ENCODE measurements at places on chromosomes 11 and 22.

GRCh38 chr11:60834742-60835533, 7.0 kb upstream of the CCDC86 start:
- no peak for DNase-seq

- no peak for DNase-seq
Observed at GRCh38 chr11:74434528-74434927, 32.8 kb downstream of the KCNE3 start.

- no peak for DNase-seq
Observed at GRCh38 chr11:33248416-33248971, 8.7 kb upstream of the HIPK3 start.

GRCh38 chr11:129267716-129268115, 75.6 kb upstream of the ARHGAP32 start:
- DNase-seq = no peak

DNA sequence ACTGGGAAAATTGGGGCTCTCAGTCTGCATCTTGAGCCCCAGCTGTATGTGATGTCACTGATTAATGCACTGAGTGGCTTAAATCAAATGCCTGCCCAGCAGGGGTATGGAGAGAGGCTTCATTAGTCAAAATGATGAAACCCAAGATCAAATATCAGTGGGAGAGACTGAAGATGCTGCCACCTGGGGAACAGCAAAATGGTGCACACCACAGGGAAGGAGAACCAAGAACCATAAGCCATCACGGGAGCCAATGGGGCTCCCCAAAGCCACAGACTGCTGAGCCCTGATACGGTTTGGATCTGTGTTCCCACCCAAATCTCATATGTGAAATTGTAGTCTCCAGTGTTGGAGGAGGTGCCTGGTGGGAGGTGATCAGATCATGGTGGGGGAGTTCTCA, 85.6 kb downstream of the CTTN start:
- DNase-seq = no peak

- no peak for DNase-seq
Observed at GRCh38 chr22:30204015-30204741, 42.4 kb downstream of the LIF start.

DNA sequence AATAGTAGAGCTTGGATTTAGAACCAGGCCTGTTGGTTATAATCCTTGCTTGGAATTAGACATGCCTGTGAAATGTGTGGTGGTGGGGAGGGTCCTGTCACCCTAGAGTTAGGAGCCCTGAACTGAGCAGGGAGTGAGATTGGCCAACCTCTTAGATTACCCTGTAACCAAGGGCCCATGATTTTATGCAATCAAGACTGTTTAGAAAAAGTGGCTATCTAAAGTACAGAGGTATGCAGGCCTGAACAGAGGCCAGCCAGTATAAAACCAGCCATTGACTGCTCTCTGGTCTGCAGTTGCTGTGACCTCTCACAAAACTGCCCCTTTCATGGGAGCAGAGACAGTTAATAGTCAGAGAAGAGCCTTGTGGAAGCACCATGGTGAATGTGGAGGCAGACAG, 36.2 kb downstream of the SERPINH1 start:
- DNase-seq = no peak

GRCh38 chr11:131455843-131456704, 85.7 kb downstream of the NTM start:
- DNase-seq = no peak

DNA sequence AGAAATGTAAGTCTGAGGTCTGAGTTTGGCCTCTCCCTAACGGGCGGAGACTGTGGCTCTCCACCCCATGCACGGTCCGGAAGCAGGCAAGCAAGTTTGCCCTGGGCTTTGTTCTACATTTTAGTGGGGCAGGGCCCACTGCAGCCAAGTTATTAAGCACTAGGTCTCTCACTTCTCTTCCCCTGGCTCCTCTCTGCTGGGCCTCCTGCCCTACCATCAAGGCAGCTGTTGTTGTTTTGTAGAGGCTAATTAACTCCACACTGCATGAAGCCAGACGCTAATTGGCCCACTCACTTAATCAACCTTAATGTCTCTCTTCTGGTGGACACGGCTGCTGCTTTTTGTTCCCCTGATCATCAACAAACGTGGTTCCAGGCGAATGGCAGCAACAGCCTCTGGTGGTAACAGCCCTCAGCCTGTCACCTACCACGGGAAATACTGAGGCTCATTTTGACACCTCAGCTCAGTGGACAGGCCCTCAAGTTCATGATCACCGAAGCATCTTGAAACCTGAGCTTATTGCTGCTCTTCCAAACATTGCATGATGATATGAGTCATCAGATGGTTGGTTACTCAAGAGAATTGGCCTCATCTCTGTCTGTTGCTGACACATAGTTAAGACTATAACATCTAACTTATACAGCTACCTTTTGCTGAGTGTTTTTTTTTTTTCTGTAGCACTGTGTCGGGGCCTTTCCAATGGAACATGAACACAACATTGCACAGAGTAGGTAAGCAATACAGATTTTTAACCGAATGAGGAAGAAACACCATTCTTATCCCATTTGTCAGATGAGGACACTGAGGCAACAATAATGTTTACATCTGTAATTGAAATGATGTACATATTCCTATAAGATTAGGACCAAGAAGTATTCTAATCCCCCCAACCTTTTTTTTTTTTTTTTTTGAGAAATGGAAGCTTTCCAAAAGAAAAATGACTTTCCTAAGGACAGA, 20.8 kb upstream of the LMO2 start:
- DNase-seq = no peak

DNA sequence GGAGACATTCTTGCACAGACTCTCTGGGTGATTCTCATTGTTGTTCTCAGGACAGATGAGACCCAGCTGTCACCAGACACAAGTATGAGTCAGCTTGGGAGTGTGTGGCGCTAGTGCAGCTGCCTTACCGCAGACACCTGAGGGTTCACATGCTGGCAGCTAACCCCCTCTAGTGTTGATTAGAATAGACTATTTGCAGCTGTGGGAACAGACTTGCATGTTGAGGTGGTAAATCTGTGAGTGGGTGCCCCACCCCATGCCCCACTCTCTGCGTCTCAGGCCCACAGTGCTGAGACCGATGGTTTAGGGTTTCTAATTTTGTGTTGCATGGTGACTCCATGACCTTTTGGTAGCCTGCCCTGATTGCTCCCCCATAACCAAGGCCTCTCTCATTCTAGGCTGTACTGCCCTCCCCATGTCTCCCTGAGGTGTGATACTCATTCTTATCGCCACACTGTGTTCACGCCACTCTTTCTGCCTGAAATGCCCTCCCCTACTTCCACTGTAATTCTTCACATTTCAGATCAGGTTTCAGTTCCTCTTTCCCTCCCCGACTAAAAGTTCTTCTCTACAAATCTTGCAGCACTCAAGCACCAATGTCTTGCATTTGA, 73.7 kb upstream of the KIRREL3 start:
- no peak for DNase-seq

- no peak for DNase-seq
Observed at GRCh38 chr11:68256331-68256741, 15.4 kb downstream of the C11orf24 start.

GRCh38 chr11:133065847-133066485, 466.3 kb downstream of the OPCML start:
- no peak for DNase-seq

DNA sequence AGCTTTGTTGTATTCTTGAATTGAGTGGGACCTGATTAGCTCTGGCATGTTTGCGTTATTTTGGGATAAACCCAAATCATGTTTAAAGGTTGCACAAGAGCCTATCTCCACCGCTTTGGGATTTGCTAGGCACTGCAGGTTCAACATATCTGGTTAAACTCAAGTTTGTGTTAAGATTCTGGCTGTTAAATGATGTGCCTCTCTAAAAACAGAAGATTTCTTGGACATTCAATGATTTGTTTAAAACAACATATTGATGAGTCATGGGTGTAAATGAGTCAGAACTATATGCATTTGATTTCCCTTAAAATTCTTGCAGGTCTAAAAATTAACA, 67.4 kb downstream of the AMOTL1 start:
- no peak for DNase-seq

- no peak for DNase-seq
Observed at GRCh38 chr22:24049211-24049610, 38.1 kb downstream of the CABIN1 start.

DNA sequence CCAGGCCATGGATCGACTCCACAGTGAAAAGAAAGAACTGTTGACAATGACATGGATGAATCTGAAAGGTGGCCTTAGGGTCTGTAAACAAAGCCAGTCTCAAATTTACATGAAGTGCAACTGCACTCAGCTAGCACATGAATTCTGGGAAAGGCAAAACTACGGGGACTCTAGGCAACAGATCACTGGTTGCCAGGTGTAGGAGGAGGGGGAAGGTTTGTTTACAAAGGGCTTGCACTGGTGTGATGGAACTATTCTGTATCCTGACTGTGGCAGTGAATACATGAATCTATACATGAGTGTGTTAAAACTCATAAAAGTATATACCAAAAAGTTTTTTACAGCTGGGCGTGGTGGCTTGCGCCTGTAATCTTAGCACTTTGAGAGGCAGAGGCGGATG, 27.3 kb downstream of the ALX4 start:
- no peak for DNase-seq

- no peak for DNase-seq
Observed at GRCh38 chr11:76824083-76824939, 36.4 kb upstream of the ACER3 start.

DNA sequence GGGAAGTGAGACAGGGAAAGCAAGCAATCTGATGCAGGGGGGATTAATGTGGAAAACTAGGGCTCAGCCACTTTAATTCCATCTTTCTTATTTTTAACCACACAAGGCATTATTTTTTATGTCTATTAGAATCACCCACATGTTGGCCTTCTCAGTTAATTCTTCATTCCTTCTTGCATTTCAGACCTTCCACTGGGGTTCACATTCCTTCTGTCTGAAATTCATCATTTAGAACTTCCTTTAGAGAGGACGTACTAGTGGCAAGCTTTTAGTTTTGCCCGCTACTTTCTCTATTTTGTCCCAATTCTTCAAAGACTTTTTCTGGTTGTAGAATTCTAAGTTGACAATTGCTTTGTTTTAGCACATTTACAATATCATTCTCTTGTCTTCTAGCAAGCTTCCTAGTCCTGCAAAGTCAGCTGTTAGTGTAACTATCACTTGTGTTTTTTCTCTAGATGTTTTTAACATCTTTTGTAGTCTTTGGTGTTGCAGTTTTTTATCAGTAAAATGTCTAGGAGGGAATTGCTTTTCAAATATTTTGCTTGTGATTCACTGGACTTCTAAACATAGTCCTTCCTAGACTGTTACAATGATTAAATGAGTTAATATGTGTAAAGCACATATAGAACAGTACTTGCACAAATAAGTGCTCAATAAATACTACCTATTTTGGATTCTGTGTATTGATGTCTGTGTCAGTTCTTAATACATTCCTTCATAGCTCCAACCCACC, 5.5 kb upstream of the NNMT start:
- DNase-seq = no peak

DNA sequence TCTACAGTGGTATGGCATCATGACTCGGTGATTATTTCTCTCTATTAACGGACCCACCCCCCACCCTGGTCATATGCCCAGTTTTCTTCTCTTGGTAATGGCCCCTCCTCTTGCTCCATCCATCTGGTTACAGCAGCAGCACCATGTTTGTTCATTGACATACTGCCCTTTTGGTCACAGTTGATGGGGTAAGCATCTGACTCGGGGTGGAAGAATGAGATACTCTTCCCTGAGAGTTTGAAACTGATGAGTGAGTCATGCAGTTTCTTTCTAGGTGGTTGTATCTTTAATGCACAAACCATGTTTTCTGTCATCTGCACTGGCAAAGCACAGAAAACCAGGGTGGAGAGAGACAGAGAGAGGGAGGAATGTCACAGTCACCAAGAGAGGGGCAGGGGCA, 126.0 kb downstream of the SYN3 start:
- DNase-seq = no peak

DNA sequence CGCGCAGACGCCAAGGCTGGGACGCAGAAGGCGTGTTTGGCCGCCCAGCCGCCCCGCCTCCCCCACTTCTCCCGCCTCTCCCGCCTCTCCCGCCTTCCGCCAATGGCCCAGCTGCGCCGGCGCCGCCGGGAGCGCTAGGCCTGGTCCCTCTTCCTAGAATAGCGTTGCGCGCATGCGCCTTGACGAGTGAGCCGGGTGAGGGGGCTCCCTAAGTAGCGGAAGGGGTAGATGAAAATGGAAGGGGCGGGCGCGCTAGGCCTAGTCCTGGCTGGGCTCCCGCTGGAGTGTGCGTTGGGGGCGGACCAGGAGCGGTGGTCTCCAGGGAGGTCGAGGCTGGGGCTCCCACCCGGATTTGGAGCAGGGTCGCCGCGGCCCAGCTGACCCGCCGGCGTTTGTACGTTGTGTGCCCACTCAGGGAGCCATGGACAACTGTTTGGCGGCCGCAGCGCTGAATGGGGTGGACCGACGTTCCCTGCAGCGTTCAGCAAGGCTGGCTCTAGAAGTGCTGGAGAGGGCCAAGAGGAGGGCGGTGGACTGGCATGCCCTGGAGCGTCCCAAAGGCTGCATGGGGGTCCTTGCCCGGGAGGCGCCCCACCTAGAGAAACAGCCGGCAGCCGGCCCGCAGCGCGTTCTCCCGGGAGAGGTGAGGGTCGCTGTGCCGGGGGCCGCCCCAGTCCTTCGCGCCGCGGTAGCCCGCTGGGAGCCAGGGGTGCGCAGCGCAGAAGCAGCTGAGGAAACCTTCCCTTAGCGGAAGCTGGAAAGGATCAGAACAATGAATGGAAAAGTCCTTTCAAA, at the start of gene AKIP1:
AKIP1 (plus strand) TSS at position 161 of the 795 bp plus-strand sequence; CDS start at position 422, 261 bp downstream.
- DNase-seq = peak; percentile 51

GRCh38 chr11:78310500-78310909, 107.1 kb downstream of the GAB2 start:
- no peak for DNase-seq

DNA sequence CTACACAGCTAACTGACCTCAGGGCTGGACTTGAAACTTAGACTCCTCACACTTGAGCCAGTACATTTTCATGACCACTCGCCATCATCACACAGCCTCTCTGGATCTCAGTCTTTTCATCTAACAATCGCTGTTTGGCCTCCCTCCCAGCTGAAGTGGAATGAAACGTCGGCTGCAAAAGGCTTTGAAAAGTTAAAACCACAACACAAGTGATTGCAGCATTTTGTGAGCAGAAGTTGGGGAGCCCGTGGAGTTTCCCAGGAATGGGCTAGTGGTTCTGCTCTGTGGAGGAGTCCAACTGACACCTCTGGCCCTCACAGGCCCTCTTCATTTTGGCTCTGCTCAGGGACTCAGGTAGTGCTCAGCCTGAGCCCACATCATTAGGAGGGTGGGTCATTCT, 35.9 kb upstream of the TRIM29 start:
- DNase-seq = no peak

DNA sequence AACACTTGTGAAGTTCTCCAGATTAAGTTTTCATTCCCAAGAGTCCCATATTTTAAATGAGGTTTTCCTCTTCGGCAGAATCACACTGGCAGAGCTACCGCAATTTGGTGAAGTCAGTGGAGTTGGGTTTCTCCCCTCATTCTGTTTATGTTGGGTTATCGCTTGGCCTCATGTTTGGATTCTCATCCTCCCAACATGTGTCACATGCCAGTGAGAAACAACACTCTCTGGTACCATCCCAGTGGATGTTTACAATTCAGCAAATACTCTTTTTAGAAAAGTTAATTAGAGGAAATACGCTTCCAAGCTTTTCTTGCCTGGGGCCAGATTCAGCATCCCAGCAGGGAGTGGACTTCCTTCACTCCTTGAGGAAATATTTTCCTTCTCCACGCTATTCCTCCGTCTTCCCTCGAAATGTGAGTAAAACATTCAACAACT, 2.1 kb downstream of the PAMR1 start:
- DNase-seq = no peak

GRCh38 chr11:24885580-24886173, 388.8 kb downstream of the LUZP2 start:
- DNase-seq = no peak

GRCh38 chr11:69401715-69402114, 79.7 kb upstream of the LINC01488 start:
- no peak for DNase-seq

- DNase-seq = no peak
Observed at GRCh38 chr11:119229288-119229672, 23.1 kb downstream of the CBL start.

All from stimulated activated CD4-positive, alpha-beta T cell treated with anti-CD3 and anti-CD28 coated beads, Interleukin-15, amount 100 ng/mL, for 1 hour (primary cell).